Cardiac septum (tissue), 1 donor: ENCODE measurements at places on chromosomes 16 and 17. TPM values are rescaled to one million over a fixed set of nuclear protein-coding genes. Genes with fewer than 3 reads are reported as not detected.

Gene SLX1B
- total RNA-seq: 4.4 TPM

DNA sequence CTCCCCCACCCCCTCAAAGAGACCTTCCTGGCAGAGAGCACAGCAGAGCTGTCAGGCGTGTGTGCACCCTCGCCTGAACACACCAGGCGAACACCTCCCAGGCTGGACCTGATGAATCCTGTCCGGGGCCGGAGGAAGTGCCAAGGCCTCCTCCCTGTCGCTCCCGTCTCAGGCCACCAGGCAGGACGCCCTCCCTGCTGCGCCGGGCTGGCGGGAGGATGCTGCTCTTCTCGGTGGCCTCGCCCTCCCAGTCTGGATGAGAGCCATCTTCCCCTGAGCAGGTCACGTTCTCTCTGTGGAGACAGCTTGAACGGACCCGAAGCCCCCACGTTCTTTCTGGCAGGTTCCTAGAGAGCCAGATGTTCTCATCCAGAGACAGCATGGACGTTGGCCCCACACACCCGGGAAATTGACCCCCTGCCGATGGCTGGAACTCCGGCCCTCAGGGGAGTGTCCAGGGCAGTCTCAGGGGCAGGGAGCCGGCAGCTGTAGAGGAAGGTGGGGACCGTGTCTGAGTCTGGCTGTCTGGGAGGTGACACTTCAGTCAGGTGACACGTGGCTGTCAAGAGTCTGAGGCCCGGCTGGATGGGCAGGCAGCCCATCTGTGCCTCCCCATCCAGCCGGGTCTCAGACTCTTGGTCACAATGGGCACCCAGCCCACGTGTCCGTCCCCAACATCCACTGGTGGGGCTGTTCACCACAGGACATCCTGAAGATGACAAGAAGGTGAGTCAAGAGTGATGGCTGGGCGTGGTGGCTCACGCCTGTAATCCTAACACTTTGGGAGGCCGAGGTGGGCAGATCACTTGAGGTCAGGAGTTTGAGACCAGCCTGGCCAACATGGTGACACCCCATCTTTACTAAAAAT, 5.0 kb upstream of the TIMP2 start:
- DNase-seq: no peak

- no peak for DNase-seq
These were observed 22.1 kb downstream of the ZFHX3 start for GRCh38 chr16:73025856-73026210.

GRCh38 chr16:73565925-73566324, 518.0 kb upstream of the ZFHX3 start:
- no peak for DNase-seq

DNA sequence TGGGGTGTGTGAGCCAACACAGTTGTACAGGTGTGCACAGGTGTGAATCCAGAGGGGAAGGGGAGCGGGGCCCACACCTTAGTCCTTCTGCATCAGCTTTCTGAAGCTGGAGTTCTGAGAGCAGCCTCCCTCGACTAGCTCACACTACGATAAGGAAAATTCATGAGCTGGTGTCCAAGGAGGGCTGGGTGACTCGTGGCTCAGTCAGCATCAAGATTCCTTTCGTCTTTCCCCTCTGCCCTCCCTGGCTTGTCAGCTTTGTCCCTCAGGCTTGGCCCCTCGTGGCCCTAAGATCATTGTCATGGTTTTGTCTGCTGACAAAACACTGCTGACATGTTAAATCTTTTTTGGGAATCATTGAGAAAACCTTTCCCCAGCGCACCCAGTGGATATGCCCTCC, 47.5 kb downstream of the OR1D5 start:
- no peak for DNase-seq

DNA sequence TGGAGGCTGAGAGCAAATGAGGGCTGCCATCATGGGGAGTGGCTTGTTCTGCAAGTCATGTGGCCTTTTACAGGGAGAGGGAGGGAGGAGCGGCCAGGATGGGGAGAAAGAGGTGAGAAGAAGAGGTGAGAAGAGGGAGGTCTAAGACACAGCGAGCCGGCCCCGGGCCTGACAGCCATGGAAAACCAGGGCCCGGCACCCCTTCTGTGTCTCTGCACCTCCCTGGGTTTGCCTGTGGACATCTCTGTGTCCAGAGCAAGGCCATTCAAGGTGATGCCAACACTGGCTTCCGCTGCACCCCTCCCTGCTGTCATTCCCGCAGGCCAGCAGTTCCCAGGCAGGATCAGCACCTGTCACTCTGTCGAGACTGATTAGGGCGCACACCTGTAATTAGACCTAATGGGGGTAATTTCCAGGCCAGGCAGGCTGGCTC, 75.6 kb downstream of the MGAT5B start:
- no peak for DNase-seq

GRCh38 chr16:74747716-74748615, 26.7 kb downstream of the FA2H start:
- no peak for DNase-seq

GRCh38 chr16:15976225-15976812, 26.9 kb downstream of the ABCC1 start:
- DNase-seq: no peak

DNA sequence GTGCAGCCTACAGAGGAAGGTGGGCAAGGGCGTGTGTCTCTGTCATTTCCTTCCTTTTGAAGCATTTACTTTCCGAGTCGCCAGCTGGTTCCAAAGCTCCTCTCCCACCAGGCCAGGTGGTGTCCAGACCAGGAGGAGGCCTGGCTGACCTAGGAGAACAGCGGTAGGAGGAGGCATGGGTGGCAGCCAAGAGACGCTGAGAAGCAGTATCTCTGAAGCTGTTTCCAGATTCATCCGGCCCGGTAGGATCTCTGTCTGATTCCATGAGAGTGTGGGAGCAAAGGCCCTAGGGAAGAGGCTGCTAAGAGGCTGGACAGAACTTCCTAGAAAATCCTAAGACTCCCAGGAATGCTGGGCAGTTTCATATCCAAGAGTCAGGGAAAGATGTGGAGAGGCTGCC, 20.3 kb downstream of the MEOX1 start:
- DNase-seq: no peak
